NCI-H748 treated with DMSO at 0.1 percent for 48 hours (cell line): ENCODE measurements at places on chromosomes 3 and 15.

DNA sequence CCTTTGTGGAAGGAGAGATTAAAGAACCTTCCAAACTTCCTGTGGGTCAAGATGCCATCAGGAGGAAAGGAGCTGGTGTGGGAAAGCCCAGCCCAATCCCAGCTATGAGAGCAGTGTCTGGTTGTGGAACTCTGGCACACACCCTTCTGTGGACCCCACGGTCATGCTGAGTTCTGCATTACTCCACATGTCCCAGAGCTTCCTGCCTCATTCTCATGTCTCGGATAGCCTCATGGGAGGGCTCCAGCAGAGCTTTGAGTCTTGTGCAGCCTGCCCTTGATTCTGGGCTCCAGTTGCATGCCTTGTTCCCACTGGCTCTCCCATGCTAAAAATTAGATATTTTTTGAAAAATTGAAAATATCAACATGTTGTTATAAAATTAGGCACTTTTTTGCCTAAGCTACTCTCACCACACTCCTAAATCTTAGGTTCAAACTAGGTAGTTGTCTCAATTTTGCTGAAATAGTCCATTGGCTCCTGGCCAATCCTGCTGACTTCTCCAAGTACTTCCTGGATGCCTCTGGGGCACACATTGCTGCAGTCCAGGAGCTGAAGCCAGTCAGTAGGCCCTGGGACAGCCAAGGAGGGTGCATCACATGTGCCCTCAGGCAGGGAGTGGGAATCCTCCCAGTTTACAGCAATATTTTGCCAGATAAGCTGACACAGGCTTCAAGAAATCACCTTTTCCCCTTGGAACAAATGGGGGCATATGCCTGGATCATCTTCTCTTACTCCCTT is 144.3 kb downstream of the EEFSEC start:
- no peak for DNase-seq

DNA sequence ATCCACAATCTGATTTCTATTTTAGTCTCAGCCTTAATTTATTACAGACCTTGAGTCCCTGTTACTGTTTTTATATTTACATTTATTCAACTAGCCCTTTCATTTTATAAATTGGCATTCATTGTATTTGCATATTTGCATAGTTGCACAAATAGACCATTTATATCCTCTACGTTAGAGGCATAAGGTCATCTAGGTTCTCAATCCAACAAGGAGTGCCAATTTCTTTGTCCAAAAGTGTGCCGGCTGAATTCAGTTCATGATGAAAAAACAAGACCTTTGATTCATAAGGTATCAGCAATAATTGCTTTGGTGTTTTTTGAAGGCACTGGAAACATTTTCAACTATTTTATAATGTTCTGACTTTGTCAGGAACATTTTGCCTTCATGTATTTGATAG is 33.9 kb upstream of the NANOGP8 start:
- no peak for DNase-seq

DNA sequence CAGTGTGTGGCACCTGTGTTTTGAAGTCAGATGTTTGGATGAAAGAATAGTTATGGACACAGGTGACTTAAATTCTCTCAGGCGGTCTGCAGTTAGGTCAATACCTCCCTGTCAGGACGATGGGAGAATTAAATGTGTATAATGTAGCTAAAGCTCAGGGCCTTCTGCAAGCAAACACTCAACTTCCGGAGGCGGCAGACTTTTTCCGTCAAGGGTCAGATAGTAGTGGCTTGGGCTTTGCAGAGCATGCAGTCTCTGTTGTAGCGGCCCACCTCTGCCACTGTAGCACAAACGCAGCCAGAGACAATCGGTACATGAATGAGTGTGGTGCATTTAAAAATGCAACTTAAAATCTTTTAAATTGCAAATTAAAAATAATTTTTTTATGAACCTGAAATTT is 47.4 kb downstream of the CMTM8 start:
- peak; percentile 38 for DNase-seq

DNA sequence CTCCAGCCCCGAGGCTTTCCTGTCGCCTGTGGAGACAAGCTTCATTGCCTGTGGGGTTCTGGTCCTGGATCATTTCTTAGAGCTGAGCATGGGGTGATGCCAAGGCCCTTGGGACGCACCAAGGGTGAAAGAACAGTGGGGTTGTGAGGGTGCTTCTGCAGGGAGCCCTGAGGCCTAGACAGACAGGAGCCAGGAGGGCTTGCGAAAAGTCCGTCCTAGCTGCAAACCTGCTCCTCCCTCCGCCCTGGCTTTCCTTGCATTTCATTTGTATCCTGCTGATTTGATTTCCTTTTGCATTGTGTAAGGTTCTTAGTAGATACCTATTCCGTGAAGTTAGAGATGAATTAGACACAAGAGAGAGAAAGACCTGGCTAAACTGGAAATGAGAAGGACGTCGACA is 286.9 kb upstream of the C2CD4B start:
- DNase-seq = no peak

GRCh38 chr15:58222679-58223078 is 84.5 kb downstream of the AQP9 start:
- no peak for DNase-seq

DNA sequence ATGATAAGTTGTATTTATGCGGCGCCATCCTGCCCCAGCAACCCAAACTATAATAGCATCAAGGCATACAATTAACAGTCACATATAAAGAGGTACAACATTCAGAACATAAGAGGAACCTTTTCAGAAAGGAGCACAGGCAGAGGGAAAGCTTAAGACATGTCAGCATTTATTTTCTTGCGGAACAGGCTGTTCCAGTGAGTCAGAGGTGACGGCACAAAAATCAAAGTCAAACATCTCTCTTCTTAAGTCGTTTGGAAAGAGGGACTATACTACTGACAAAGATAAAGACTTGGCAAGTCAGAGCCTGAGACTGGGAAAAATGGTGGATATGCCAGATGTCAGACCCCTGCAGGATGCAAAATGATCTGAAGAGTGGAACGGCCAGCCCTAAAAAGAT is 128.4 kb downstream of the CTNNB1 start:
- no peak for DNase-seq

DNA sequence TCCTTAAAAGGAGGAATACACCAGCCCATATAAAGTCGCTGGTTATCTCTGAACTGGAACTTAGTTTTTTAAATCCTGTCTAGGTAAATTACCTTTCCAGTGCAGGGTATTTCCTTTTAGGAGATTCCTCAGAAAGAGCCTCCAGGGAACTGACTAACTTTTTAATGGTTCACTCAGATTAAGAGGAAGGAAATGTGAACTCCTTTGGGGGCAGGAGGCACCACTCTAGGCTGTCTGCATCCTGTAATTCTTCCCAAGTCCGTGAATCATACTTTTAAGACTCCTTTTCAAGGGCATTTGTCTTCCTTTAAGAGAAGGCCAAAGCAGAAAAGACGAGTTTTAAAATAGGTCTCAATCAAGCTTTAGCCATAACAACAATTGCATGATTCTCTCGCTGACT is 871.2 kb upstream of the NR2F2 start:
- no peak for DNase-seq

DNA sequence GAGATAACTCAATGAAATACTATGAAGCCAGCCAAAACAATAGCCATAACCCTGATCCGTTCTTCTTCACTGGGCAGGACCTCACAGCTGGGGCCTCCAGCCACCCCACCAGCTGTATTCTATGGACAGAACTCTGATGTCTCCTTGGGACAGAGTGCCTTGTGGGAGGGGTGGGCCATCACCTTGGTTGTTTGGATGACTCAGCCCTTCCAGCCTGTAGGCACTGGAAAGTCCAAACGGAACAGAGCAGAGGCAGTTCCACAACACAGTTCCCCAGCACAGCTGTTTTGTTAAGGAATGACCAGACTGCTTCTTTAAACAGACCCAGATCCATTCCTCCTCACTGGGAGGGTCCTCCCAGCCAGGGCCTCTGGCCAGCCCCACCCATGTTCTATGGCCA is 31.9 kb upstream of the ZBED2 start:
- DNase-seq = no peak

GRCh38 chr3:48275287-48276027 is 34.6 kb downstream of the ZNF589 start:
- no peak for DNase-seq

- DNase-seq = no peak
These were observed 43.5 kb upstream of the RNU6-1 start for GRCh38 chr15:67883234-67883773.

GRCh38 chr3:33144433-33144832 is 30.6 kb downstream of the CRTAP start:
- DNase-seq = no peak

DNA sequence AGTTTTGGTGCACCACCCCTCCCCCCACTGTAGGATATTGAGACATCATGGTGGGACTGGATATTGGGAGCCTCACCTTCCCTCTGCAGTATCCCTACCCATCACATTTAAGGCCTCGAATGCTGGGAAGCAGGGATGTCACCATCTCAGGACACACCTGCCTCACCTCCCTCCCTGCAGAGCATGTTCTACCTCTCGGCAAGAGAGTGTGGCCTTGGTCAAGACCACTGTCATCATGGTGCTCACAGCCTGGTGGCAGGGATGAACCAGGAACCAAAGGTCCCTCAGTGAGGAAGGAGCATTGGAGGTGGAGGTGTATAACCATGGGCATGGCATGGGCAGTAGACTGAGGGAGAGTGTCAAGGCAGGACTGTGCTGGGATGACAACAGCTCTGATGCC is 104.8 kb downstream of the CORO2B start:
- no peak for DNase-seq

GRCh38 chr3:190249414-190249813 is 72.8 kb downstream of the CLDN1 start:
- DNase-seq = no peak

DNA sequence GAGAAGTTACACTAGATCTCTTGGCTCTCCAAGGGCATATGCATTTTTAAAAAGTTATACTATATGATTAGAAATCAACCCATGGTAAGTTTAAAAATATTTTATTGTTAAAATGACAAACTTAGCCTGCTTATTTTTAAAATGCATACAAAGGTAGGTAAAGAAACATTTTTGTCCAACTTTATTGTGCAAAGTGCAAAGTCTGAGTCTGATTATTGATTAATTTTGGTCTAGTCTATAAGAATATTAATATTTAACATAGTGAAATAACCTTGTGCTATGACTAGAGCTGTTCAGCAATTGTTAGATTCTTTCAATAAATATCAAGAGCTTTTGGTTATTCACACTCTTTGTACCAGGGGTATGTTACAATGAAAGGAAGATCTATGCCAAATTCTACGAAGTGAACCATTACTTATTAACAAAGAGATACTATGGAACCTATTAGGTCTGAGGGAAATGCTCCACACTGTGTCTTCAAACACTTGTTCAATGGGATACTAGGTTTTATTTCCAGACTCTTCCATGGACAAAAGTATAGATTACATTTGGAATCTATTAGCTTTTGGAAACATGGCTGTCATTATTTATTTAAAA is 70.4 kb downstream of the DIPK2A start:
- DNase-seq = no peak

DNA sequence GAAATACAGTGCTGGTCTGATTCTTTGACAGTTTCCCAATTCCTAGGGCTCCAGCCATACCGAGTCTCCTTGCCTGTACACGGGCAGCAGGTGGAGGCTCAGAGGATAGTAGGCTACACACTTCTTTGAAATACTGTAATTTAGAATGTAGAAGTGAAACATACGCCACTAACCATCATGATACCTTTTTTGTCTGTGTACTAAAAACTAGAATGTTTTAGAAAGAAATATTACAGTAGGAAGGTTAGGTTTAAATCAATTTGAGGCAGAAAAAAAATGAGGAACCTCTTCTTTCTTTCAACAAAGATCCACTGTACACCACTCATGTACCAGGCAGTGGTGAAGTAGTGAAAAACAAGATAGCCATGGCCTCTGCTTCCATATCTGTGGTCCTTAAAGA is 354.7 kb downstream of the MCTP2 start:
- no peak for DNase-seq

DNA sequence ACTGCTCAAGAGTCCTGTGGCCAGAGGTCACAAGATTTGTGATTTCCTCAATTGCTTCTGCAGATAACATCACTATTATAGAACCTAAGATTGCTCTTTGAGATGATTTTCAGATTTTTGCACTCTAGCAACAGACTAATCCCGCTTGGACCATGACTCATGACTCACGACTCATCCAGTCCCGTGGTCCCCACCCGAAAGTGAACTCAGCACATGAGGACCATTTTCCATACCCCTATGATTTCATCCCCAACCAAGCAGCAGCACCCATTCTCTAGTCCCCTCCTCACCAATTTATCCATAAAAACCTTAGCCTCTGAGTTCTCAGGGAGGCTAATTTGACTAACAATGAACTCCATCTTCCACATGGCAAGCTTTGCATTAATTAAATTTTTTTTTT is 106.3 kb upstream of the ALCAM start:
- DNase-seq = no peak

DNA sequence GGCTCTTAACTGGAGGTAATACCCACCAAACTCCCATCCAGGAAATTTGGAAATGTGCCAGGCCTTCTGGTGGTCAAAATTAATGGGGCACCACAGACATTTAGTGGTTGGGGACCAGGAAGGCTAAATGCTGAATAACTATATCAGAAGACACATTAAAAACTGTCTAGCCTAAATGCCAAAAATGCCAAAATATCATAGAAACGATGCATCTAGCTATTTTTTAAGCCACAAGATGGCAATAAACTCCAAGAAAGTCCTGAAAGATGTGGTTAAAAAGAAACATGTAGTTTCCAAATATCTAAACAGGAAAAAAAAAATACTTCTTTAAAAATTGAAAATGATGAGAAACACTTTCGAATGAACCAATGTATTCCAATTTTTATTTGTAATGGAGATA is 19.9 kb downstream of the CCDC14 start:
- DNase-seq = no peak

DNA sequence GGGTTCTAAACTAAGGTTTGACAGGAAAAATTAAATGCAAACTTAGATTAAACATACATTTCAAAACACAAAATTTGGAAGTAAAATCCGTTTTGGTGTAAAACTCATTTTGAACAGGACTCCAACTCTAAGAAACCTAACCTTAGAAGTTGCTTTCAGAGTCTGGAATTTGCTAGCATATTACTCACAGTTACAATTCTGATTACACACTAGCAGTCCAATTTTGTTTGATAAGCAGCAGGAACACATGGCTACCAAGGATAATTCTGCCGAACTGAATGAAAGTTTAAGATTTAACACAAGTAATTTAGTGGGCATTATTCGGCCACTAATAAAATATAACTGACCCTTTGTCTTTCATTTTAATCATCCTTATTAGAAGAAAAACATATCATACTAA is 49.6 kb downstream of the FRMD5 start:
- no peak for DNase-seq

- DNase-seq = no peak
These were observed 21.9 kb downstream of the CACNA1D start for GRCh38 chr3:53516339-53516738.

DNA sequence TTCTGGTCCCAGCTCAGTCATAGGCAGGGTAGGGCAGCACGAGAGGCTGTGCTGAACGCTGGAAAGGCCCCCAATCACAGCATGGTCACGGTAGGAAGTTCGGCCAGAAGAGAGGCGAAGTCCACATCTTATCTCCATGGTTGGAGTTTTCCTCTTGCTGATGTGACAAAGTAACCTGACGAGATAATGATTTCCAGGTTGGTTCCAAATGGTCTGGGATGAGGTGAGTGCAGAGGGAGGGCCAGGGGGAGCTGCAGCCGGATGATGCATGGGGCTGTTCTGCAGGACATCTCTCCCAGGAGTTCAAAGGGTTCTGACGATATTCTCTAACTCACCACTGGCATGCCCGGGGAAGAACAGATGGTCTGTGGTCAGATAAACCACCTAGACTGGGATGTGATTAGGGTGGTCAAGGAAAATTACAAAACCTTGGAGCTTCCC is 83.2 kb upstream of the WNT5A start:
- no peak for DNase-seq

GRCh38 chr3:46888705-46889104 is 11.2 kb downstream of the PTH1R start:
- no peak for DNase-seq
